Suppressor macrophage (primary cell): ENCODE measurements at places on chromosomes 12 and 14.

GRCh38 chr12:12721814-12722434 is 4.8 kb downstream of the CDKN1B start:
- DNase-seq, result no peak

DNA sequence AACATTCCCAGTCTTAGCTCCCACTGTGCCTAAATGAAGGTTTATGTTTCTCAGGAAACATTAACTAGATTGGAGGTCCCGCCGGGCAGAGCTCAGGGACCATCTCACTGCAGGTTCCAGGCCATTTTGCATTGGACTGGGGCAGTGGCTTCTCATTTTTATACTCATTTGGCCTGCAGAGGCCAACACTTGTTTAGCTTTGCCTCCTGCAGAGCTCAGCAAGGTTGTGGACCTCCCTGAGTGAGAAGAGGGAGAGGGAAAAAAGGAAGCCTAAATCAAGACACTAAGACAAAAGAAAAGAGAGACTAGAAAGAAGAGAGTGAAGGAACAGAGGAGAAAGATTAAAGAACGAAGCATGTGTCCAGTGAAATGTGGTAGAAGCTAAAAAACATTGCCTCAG is 280.3 kb downstream of the AKAP6 start:
- DNase-seq, result no peak

DNA sequence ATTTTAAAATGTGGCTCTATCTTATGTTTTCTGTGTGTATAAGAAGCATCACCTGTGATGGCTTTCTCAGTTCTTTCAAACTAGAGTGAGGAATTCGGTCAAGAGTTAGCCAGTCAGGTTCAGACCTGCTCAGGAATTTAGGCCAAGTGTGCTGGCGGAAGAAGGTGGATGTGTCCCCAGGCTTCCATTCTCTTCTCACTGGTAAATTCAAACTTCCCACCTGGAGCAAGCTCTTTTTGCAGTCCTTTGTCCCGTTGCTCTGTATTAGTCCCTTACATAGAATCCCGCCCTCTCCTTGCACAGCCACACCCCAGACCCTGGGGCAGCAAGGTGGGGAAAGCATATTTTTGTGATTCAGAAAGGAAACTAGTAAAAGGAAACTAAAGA is 124.7 kb upstream of the PWP1 start:
- no peak for DNase-seq

- no peak for DNase-seq
Observed at GRCh38 chr14:103547941-103548462, 14.5 kb downstream of the BAG5 start.

DNA sequence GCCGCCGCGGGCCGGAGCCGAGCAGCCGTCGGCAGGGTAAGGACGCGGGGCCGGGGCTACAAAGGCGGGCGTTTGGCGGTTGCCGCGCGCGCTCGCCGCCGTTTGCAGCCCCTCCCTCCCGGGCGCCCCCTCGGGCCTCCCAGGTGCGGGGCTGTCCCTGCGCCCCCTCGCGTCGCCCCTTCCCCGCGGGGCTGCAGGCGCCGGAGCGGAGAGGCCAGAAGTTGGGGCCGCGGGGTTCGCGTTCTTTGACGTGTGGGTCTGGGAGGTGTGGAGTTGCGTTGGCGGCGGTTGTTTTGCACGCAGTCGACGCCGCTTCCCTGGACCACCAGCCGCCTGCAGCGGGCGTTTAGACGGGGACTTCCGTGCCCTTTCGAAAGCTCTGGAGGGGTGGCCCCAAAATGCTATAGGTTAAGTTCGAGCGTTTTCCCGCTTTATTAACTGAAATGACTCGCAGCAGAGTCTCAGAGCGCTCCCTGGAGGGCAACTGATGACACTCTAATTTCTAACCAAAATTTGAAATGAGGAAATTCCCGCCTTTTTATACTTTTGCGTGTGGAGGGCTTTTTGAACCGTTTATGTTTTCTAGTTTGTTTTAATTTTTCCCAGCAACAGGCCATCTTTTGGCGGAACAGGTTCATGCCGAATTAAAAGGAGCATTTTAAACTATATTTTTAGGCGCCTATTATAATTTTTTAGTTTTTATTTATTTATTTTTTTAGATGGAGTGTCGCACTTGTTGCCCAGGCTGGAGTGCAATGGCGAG is 902 bp downstream of the TMPO start:
- DNase-seq, result peak; percentile 95

DNA sequence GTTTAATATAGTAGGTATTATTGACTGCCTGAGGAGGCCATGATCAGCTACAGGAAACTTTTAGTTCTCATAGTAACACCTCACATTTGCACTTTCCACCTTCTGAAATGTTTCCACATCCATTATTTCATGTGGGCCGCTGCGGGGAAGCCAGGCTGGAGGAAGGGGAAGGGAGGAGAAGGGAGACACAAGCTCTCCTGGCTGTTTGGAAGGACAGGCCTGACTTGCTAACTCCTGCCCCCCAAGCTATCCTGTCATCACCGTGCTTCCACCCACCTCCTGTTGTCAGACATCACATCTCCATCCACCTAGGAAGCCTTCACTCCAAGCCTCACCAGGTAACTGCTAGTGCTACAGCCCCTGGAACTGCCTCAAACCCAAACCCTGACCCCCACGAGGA is 9.5 kb downstream of the DPF3 start:
- no peak for DNase-seq

DNA sequence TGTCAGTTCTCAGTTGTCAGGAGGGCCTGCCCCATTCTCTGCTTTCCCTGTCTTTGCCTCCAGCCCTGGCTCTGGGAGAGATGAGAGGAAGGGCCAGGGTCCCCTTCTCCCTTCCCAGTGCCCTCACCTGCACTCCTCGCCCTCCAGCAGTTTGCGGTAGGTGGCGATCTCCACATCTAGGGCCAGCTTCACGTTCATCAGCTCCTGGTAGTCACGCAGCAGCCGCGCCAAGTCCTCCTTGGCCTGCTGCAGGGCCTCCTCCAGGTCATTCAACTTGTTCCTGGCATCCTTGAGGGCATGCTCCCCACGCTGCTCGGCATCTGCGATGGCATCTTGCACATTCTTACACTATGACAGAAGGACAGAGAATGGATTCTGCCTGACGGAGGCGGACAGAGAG is 5.4 kb downstream of the KRT2 start:
- DNase-seq, result no peak

DNA sequence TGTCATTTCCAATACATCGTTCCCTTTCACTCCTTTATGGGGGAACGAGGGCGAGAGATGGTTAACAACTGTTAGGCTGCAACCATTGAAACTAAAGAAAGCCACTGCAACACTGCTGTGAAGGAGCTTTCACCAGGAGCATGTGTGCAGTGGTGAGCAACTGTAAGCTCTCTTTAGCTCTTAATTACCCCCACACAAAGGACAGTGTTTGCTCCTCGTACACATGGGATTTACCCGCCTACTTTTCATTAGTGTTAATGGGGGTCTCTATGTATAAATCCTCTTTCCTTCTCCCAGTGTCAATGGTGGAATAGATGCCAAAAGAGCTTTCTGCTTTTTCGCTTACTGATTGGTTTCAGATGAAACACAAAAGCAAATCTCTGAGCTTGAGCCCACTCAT is 343.1 kb downstream of the FLRT2 start:
- DNase-seq, result no peak

DNA sequence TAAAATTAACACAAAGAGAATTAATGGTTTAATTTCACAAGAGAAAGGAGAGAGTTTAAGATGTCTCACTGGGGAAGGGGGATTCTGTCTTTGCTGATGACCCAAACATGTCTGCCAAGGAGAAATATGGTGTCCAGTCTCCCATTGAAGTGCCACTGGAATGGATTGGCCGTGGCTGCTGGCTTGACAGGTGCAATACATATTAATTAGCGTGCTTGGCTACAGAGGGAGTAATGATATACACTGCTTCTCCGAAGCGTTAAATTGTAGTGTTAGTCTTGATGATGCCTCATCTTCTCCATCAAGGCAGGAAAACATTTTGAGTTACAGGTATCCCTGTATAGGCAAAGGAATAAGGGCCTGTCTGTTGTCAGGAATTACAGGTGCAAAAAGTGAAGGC is 393.4 kb upstream of the TMPO start:
- no peak for DNase-seq

- peak; percentile 79 for DNase-seq
Observed at GRCh38 chr12:75814851-75815754, 216.5 kb downstream of the PHLDA1 start.

DNA sequence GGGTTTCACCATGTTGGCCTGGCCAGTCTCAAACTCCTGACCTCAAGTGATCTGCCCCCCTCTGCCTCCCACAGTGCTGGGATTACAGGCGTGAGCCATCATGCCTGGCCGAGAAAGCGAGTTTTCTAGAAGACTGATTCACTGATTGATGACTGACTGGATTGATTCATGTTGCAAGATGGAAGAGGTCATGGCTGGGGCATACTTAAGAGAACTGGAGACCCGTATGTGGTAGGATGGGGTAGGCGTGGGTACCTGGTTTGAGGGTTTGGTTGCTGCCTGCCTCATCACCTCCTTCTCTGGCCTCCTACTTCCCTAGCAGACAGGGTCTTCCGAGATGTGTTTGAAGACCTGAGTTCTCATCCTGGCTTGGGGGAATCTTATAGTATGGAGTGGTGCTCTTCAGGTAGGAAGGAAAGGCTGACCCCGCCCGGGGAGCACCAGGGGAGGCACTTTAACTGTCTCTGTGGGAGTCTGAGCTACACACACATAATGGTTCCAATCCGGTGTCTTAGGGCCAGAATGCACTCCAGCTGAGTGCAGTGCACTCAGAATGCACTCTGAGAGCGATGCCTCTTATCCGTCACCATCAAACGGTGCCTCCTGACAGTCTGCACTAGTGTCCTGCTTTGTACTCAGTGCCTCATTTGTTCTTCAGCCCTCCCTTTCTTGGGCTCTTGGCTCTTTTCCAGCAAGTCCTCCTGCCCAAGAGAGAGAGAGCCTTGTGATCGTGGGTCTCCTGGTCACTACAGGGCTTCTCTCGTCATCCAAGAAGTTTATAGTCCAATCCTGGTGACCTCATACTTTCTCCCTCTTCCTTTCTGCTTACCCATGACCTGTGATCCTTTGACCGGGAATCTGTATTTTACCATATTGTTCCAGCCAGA is 19.7 kb downstream of the PLEKHG3 start:
- DNase-seq, result no peak

- no peak for DNase-seq
Observed at GRCh38 chr12:27394676-27395075, 51.9 kb upstream of the SMCO2 start.

GRCh38 chr14:53963320-53964227 is 6.9 kb upstream of the BMP4 start:
- no peak for DNase-seq

DNA sequence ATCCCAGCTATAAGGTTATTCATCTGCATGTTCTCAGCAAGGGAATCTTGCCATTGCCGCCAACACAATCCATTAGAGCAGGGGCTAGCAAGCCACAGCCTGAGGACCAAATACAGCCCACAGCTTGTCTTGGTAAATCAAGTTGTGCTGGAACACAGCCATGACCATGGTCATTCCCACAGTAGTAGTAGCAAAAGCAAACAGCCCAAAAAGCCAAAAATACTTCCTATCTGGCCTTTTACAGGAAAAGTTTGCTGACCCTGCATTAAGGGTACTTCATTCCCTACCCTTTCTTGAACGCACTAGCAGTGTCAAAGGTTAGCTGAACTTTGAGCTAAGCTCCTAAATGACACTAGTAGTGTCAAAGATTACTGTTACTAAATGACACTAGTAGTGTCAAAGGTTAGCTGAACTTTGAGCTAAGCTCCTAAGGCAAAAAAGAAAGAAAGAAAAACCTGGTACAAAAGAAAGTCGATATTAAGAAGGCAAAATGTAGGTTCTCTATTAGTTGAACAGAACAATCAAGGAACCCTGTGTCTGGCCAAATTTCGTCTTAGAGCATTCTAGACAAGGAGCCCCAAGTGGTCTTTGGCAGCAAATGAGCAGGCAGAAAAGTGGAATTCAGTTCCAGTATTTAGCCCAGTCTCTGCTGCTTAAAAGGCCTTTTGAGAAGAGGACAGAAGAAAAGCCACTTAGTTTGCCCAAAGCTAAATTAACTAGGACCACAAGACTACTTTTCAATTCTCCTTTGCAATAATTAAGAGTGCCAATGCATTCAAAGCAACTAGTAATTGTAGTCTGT is 67.7 kb downstream of the NT5DC3 start:
- no peak for DNase-seq

GRCh38 chr14:54085841-54086240 is 129.2 kb upstream of the BMP4 start:
- DNase-seq, result no peak

- no peak for DNase-seq
Observed at GRCh38 chr12:9667403-9668160, 1.9 kb upstream of the CLEC2D start.

DNA sequence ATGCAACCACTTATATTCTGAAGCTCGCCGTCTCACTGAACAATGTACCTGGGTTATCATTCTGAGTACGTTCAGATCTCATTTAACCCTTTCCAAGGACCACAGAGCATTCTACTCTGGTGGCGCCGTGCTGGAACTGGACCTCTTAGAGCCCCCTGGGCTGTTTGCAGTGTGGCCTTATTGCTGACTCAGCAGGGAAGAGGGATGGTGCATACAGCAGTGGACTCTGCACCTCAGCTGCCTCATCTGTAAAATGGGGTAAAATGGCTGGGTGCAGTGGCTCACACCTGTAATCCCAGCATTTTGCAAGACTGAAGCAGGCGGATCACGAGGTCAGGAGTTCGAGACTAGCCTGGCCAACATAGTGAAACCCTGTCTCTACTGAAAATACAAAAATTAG is 2.9 kb downstream of the ALDH2 start:
- DNase-seq, result no peak

DNA sequence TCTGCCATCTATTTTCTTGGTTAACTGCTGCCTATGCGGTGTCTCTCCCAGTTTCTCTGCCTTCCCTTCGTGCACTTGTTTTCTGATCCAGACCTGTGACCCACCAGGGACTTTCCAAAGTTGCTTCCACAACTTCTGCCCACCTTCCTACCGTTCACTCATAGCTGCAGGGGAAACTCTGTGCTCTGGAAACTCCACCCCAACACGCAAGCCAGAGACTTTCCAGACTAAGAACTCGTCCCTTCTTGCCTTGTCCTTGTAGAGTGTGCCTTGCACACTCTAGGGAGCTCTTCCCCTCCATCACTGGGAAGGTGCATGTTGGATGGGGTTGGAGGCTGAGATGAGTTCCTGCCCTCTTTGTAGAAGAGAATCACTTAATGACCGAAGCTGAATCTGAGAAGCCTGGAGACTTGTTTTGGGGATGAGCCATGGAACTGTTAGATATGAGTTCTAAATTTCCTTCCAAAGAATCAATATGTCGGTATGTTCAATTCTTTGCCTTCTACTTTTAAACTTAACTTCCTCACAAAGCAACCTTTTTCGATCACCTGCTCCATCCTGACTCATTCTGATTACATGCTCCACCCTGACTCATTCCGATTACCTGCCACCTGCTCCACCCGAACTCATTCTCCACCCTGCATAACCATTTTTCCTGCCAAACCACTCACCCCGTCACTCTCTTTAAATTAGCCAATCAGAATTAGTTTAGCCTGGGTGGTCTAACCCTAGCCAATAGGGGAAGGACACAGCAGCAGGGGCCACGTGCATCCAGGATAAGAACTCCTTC is 82.1 kb upstream of the CAPRIN2 start:
- DNase-seq, result no peak

- DNase-seq, result no peak
Observed at GRCh38 chr12:6947615-6948014, 3.5 kb upstream of the PTPN6 start.

- DNase-seq, result no peak
Observed at GRCh38 chr12:98901189-98901588, 256.1 kb downstream of the APAF1 start.
